Left colon (tissue), 2 donors: ENCODE measurements at places on chromosomes 6 and 20. TPM values are rescaled to one million over a fixed set of nuclear protein-coding genes. Genes with fewer than 3 reads are reported as not detected.

GRCh38 chr20:50141811-50142561, 11.5 kb downstream of the PEDS1 start:
- no peak for DNase-seq

- no peak for DNase-seq
These were observed 162.2 kb downstream of the LY86 start for GRCh38 chr6:6750594-6751265.

GRCh38 chr20:12433724-12434123, 516.0 kb downstream of the BTBD3 start:
- no peak for DNase-seq

GRCh38 chr6:6612308-6612707, 23.8 kb downstream of the LY86 start:
- no peak for DNase-seq

DNA sequence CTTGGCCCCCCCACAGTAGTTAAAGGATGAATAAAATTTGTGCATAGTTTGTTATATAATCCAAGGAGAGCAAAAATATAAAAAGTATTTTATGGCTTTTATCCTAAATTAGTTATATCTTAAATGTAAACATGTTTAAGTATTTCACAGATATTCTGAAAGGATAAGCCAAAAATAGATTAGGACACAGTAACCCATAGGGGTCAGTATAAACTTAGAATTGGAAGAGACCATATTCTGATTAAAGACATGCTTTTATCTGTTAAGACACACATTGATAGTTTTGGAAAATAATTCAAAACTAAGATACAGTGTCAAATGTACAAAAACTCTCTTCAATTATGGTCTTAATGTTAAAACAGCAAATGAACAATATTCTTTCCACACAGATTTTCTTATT, 4.5 kb upstream of the SERINC1 start:
- DNase-seq, result no peak

The PTCHD4 gene
- 0.25 TPM for total RNA-seq

The PRR18 gene
- total RNA-seq, result not detected

DNA sequence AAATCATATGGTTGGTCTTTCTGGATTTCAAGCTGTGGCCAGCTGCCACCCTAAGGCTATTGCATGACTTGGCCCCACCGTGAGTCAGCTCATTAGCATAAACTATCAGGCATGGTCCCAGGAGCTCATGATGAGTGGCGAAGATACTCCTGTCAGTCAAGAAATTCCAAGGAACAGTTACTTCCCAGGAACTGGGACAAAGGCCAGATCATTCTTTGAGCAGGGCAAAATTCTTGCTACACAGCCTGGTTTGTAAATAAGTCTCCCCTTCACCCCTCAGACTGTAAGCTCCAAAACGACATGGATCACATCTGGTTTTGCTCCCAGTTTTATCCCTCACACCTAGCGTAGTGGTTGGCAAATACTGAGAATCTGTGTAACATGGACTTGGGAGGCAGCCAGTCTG, 33.0 kb upstream of the KIAA1586 start:
- DNase-seq, result no peak

DNA sequence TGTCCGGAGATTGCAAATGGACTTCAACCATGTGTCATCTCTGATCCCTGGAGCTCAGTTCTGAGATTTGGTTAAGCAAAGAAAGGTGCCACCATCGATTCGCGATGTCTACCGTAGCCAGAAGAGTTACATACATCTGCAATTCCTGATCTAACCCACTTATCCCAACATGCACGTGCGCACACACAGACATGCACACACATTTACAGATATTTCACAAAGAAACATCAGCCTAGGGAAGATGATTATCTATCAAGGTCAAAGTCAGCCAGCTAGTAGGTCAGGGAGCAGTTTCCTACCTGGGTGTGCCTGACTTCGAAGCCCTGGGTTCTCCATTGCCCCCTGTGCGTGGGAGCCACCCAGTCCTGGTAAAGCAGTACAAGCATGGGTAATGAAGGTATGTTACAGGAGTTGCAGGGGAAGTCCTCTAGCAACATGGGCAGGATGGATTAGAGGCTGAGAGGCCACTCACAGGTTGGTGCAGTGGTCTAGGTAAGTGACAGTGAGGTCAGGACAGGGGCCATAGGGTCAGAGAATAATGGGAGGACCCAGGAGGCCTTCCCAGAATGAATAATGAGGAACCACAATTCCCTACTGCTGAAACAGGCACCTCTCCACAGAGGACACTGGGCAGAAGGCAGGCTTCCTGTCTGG, 85.2 kb upstream of the MYL9 start:
- DNase-seq, result no peak

The AGPAT4 gene
- 9.8 TPM for total RNA-seq

The SIRPD gene
- total RNA-seq, result not detected

The MDFI gene
- 1.6 TPM for total RNA-seq

- no peak for DNase-seq
These were observed 41.7 kb downstream of the PHF3 start for GRCh38 chr6:63677282-63677681.

DNA sequence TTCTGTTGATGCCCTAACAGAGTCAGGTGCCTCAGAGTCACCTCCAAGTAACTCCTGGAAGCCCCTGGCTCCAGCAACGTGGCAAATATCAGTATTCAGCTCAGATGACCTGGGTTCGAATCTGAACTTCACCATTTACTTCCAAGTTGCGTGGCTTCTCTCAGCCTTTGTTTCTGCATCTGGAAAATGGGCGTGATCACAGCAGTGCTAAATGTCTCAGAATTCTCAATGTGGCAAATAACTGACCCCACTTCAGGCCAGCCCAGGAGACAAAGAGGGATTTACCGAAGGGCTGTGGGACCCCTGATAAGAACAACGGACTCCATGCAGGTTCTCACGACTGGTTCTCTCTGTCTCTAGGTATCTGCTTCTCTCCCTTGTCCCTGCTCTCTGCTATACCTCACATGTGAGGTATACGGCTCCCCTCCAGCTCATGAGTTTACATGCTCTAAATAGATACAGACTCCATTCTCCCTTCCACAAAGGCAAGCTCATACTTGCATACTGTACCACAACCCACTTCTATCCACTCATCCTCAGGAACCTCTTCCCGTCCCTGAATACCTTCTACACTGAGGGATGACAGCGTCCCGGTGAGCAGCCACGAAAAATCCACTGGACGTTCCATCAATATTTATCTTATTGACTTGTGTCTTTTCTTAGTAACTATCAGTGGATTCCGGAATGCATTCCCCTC, 84.1 kb downstream of the SNX5 start:
- DNase-seq, result no peak

The UBD gene
- total RNA-seq, result 2.7 TPM

- no peak for DNase-seq
These were observed 208.6 kb upstream of the MCHR2 start for GRCh38 chr6:100202417-100203194.

DNA sequence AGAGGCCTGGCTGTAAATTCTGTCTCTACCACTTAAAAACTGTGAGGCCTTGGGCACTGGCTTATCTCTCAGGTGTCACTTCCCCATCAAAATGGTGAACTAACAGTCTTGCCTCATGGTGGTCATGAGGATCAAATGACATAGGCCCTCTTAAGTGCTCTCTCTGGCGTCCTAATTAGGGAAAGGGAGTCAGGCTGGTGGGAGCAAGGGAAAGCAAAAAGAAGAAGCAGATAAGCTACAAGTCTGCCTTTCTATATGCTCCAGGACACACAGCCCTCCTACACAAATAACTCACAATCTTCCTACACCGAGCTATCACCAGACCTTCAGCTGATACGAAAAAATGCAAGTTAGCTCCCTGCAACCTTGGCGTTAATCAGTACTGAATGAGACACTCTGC, 19.5 kb upstream of the SLC22A16 start:
- DNase-seq, result no peak

The GRM1 gene
- total RNA-seq, result not detected

The EFCAB8 gene
- total RNA-seq, result not detected

GRCh38 chr6:16196260-16196983, 42.0 kb upstream of the GMPR start:
- DNase-seq, result no peak

The LPIN3 gene
- 45.5 TPM for total RNA-seq

- no peak for DNase-seq
These were observed 23.5 kb downstream of the CFAP206 start for GRCh38 chr6:87431263-87431662.

The CDH26 gene
- 0.45 TPM for total RNA-seq

- peak; percentile 44 for DNase-seq
These were observed 44.1 kb upstream of the RIN2 start for GRCh38 chr20:19713822-19714578.

GRCh38 chr20:46010491-46011391, 2.0 kb downstream of the MMP9 start:
- DNase-seq, result no peak

- DNase-seq, result no peak
These were observed 12.9 kb upstream of the IYD start for GRCh38 chr6:150355932-150356331.

- DNase-seq, result no peak
These were observed 123.4 kb downstream of the CEBPB start for GRCh38 chr20:50313827-50314677.

DNA sequence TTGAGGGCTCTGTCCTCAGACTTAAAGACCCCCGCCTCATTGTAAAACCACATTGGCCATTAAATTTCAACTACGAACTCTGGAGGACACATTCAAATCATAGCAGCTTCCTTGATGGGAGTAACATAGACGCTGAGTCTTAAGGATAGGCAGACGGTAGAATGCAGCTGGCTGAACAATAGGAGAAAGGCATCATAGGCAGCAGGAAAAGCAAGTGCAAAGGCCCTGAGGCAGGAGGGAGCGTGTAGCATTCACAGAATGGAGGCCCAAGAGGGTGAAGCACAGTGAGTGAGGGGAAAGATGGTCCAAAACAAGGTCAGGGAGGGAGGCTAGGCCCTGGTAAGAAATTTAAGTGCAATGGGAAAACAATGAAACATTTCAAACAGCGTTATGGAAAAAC, 8.6 kb upstream of the PFDN4 start:
- no peak for DNase-seq

DNA sequence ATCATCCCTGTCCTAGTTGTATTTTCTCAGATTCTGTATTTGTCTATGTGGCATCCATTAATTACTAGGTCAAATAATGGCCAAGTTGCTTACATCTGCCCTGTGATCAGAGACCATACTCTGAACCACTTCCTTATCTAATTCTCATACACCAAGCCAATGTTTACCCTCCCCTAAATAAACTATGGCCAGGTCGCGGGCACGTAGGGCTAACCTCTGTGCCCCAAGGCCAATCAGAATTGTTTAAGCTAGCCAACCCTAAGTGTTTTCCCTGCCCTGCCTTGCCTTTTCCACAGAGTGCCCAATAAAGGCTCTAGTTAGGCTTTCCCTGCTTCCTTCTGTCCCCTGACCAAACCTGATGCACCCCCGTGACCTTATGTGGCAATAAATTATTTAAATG, 2.8 kb upstream of the CALHM4 start:
- no peak for DNase-seq

The TREML2 gene
- total RNA-seq, result 0.17 TPM

DNA sequence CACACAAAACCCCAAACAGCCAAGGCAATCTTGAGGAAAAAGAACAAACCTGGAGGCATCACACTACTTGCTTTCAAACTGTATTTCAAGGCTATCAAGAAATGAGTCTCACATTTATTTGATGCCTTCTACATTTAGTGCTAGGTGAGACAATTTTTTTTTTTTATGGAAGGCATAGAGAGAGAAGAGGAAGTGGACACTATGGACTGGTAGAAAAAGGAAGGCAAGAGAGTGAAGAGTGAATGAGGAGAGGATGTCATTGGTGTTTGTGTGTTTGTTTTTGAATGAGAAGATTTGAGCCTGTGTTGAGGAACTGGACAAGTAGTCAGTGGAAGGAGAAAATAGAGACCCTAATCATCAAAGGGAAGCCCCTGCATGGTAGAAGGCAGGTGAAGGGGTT, 182.0 kb upstream of the JAG1 start:
- DNase-seq, result no peak

The KIF25 gene
- 0.27 TPM for total RNA-seq

GRCh38 chr6:68649669-68650068, 14.6 kb downstream of the ADGRB3 start:
- DNase-seq, result no peak

DNA sequence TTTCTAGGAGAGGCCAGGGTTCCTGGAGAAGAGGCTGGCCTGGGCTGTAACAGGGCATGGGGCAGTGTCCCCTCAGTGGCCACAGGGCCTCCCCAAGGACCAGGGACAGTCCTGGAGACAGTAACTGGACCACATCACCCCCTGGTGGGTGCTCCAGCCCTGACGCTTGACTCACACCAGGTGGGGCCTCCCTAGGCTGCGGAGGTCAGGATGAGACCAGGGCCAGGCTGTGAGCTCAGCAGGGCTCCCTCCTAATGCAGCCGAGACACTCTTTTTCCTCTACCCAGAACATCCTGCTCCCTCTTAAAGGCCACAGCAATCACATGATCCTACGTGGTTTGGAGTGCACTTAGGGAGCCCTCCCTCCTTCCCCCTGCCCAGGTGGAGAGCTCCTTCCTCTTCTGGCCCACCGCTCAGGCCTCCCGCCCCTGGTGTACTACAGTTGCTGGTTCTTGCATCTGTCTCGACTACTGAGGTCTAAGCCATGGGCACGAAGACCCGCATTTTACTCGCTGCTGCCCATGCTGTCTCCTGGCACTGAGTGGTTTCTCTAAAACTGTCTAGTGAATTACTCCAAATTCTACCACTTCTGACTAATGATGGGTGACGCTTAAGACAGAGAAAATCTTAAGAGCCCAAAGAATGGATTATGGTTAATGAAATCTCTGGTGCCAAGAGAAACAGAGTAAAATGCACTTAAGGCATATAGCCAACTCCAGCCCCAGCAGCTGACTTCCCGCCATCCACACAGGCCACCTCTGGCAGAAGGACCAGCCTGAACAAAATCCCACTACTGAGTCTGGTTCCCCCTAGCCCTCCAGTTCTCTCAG, 166.1 kb upstream of the CST7 start:
- no peak for DNase-seq

GRCh38 chr6:30836431-30836866, 47.9 kb upstream of the DDR1 start:
- DNase-seq, result no peak

The DEFB132 gene
- not detected for total RNA-seq

The VWA7 gene
- total RNA-seq, result 11.8 TPM

DNA sequence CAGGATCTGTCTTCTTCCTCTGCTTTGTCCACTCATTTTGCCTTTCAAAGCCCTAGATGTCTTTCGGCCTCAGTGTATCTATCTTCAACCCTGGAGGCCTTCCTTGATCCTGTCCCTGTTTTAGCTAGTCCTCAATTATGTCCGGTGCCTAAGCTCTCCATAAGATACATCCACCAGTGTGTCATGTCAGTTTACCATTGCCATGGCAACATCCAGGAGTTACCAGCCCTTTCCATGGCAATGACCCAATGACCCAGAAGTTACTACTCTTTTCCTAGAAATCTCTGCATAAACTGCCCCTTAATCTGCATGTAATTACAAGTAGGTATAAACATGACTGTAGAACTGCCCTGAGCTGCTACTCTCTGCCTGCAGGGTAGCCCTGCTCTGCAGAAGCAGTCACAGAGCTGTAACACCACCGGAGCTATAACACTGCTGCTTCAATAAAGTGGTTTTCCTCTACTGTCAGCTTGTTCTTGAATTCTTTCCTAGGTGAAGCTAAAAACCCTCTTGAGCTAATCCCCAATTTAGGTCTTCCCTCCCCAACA, 712.1 kb upstream of the AGPAT4 start:
- no peak for DNase-seq

GRCh38 chr6:115539531-115539930, 521.2 kb downstream of the FRK start:
- no peak for DNase-seq

The RIMS1 gene
- 0.28 TPM for total RNA-seq

- DNase-seq, result no peak
These were observed 136.8 kb downstream of the EPHA7 start for GRCh38 chr6:93282521-93283031.
